Naive B cell (primary cell): ENCODE measurements at places on chromosomes 7 and 10.
A peak's percentile ranks its signal among the peaks of the same experiment; 100 is the strongest.

DNA sequence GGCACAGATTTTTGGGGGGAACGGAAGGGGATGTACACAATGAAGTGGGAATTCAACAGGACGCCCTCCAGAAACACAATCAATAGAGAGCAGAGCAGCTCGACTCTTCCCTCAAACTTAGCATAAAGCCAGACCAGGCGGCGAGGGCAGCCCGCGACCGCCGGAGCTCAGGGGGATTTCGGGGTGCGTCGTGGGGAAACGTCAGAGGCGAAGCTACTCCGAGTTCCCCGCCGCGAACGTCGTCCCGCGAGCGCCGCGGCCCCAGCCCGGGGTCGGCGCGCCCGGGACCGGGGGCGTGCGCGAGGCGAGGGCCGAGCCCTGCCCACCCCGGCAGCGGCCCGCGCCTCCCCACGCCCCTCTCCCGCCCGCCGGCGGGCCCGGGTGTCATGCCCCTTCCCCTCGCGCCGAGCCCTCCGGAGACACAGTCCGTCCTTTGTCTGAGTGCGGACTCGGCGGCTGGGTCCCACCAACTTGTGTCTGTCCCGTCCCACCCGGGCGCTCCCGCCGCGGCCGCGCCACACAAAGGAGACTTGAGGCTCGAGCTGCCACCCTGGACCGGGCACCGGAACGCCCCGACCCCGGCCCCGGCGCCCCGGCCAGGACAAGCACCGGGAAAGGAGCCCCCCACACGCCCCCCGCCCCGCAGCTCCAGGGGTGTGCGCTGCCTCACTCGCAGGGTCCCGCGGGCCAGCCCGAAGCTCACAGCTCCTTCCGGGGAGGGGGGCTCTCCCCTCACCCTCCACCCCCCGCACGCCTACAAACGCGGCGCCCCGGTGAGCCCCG lies 634 bp downstream of the EZH2 start:
- DNase-seq: peak; percentile 72

GRCh38 chr10:116787053-116787659 lies 44.8 kb upstream of the HSPA12A start:
- no peak for DNase-seq

DNA sequence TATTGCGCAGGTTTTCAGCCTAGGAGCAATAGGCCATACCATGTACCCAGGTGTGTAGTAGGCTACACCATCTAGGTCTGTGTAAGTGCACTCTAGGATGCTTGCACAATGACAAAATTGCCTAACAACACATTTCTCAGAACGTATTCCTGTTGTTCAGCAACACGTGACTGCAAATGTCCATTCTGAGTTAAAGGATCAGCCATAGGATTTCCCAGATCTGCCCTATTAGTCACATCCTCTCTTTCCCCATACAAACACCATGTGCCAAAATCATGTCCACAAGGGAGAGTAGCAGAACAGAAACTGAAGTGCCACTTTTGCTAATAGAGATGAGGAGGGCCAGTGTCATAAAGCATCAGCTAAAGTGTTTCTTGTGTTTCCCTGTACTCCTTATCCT lies 42.6 kb upstream of the AMPH start:
- no peak for DNase-seq

GRCh38 chr10:77673515-77674140 lies 36.0 kb upstream of the KCNMA1 start:
- DNase-seq: no peak

DNA sequence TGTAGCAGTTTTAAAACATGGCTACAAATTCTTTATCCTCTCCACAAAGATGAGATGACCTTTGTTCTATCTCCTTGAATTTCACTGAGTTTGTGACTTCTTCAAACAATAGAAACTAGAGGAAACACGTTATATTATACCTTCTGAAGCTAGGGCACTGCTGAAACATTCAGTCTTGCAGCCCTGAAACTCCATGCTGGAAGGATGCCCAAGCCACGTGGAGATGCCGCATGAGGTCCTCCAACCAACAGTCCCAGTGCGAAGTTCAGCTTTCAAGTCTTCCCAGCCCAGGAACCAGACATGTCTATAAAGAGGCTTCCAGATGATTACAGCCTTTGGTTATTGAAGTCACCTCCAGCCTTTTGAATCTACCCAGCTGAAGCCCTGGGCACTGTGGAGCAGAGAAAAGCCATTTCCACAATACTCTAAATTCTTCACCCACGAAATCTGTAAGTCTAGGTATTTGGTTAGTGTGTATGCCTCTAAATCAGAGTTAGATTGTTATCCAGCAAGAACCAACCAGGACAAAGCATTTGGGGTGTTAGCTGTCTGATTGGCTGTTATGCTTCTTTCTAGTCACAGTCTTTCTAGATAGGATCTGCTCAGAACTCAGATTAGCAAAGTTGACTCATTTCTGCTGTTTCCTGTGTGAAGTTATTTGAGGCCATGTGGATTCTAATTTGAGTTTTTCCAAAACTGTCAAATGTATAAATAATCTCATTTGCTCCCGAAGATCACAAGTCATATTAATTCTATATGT lies 186.5 kb upstream of the TMEM72 start:
- no peak for DNase-seq

- DNase-seq: no peak
These were observed 14.6 kb downstream of the ADRB1 start for GRCh38 chr10:114058297-114058696.

GRCh38 chr10:97612386-97612785 lies 20.9 kb downstream of the MORN4 start:
- DNase-seq: no peak

- DNase-seq: no peak
These were observed 192.2 kb downstream of the CUX1 start for GRCh38 chr7:102009628-102010027.

- DNase-seq: no peak
These were observed 349.1 kb upstream of the GALNT17 start for GRCh38 chr7:70782796-70783195.

DNA sequence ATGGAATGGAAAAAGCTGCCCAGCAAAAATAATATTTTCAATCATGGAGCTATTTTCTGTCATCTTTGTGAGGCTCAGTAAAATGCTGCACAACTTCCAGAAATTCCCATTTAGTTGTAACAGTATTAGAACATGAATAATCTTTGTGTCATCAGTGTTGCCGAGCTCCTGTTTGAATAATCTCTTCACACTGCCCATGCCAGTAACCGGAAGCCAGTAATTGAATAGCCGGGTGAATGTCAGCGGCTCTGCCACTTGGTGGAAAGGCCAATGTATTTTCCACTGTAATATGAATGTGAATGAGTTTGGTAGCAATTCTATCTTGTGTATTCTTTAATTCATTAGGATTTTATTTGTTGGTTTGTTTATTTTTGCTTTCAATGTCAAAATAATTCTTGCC lies 172.5 kb upstream of the INSYN2A start:
- DNase-seq: no peak

DNA sequence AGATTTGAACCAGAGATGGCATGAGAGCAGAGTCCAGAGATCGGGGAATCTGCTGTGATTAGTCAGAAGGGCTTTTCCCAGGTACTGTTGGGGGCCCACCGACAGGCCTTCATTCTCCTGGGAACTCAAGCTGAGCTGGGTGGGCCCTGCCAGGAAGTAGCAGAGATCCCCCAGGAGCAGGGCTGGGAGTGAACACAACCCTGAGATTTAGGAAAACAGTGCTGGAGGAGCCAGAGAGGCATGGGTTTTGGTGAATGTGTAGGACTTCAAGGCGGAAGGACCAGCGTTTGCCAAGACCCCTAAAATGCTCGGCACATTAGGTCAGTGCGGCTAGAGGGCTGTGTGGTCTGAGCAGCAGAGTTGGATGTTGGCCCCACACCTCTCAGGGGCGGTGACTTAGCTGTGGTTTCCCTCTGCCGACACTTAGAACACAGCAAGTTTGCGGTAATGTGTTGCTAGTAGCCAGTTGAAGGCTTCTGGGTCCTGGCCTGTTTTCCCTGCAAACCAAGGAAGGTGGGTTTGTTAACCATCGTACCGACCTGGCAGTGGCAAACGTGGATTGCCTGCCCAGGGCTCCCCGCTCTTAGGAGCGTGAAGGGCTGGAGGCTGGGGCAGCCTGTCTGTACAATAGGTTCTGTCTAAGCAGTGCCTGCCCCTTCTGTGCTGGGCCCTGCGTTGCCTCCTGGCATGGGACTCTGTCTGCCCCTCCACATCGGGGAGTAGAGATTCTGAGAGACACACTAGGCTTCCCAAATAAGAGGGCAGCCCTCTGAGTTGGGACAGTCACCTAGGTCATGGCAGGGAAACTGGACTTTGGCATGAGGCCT lies 14.0 kb downstream of the NACAD start:
- no peak for DNase-seq

DNA sequence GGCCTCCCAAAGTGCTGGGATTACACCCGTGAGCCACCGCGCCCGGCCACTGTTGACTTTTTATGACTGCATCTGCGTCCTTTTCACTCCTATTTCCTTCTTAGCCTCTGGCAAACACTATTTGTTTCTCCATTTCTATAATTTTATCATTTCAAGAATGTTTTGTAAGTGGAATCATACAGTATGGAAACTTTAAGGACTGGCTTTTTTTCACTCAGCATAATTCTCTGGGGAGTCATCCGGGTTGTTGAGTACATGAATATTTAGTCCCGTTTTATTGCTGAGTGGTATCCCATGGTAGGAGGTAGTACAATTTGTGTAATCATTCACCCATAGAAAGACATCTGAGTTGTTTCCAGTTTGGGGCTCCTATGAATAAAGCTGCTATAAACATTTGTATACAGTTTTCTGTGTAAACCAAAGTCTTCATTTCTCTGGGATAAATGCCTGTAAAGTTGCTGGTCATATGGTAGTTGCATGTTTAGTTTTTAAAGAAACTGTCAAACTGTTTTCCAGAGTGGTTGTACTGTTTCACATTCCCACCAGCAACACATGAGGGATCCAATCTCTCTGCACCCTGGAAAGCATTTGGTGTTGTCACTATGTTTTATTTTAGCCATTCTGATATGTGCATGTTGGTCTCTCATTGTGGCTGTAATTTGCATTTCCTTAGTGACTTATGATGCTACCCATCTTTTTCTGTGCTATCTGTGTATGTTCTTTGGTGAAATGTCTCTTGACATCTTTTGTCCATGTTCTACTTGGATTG lies 139.6 kb upstream of the EEPD1 start:
- no peak for DNase-seq

- DNase-seq: no peak
These were observed 290.2 kb upstream of the SEMA3C start for GRCh38 chr7:81209059-81209458.

- peak; percentile 63 for DNase-seq
These were observed 340.3 kb upstream of the PRKCQ start for GRCh38 chr10:6920072-6921019.

DNA sequence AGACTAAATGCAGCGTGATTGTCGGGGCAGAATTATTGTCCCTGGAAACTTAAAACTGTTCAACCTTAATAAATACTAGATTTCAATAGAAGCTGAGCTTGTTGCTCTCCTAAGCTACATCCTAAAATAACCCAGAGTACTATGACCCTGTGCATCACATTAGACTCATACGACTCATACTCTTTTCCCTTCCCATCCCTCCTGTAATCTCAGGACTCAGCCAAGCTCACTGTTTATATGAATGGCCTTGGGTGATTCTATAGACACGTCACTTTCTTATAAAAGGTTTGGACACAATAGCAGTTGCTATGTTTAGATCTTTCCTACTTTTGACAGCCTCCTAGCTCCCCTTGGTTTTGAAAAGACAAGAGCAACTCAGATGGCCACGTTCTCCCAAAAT lies 17.2 kb downstream of the TCF7L2 start:
- DNase-seq: no peak

- no peak for DNase-seq
These were observed 236.1 kb downstream of the RNLS start for GRCh38 chr10:88347022-88347421.

DNA sequence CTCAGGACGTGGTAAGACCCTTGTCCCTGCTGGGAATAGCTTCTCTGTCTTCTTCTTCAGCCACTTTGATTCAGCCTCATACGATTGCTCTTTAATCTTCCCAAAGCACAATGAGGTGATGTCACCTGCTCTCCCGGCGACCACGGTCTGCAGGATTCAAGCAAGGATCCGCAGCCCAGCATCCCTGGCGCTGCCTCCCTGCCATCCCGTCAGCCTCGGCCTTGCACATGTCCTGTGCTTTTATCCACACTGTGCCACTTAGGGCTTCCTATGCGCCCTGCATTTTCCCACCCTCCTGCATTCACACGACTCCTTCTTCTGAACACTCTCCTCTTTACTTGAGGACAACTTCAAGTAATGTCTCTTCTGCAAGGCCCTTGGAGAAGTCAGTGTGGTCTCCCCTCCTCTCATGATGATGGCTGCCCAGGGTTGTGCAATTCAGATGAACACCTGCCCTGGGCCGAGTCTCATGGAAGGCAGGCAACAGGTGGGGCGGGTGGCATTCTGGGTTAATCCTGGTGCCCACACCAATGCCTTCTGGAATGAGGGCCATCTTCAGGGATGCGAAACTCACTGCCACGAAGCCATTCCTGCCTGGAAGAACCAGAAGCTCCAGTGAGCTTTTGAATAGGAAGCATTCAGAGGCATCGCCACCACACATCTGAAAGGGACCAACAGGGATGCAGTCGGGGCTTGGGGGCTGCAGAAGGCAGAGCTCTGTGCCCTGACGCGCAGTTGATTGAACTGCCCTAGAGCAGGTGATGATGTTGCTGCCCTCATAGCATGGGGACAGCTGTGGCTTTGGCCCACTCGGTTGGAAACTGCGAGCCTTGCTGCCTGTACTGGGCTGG lies 287.5 kb downstream of the GLRX3 start:
- DNase-seq: no peak

- no peak for DNase-seq
These were observed 100.8 kb downstream of the CUBN start for GRCh38 chr10:17028798-17029197.

- no peak for DNase-seq
These were observed 127.1 kb downstream of the KMT2E start for GRCh38 chr7:105141068-105141467.

DNA sequence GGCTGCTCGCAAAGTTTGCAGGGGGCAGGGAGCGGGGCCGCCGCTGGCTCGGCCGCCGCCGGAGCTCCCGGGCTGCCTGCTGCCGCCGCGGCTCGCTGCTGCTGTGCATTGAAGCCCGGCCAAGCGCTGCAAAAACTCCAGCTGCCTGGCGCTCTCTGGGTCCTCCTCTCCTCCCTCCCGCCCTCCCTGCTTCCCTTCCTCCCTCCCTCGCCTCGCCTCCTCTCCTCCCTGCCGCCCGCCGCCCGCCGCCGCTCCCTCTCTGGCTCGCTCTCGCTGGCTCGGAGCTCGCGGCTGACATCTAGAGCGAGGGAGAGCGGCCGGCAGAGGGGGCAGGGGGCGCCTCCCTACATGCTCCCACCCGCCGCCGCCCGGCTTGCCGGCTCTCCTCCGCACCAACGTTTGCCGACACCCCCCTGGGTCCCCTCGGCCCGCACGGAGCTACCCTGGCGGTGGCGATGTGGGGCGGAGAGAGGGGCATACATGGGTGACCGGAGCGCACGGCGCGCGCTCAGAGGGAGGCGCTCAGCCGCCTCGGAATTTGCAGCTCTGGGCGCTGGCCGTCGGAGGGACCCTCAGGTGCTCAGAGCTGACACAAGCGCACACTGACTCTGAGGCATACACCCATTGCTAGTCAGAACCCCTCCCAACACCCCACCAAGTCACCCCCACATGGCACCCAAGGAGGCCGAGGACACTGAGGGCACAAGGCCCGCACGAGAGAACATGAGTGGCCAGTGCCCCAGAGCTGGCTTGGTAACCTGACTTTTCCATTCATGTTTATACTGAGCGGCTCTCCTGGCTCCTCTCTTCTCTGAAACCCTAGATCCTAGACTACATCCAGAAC lies 1.2 kb upstream of the PLXNA4 start:
- no peak for DNase-seq
